ENCODE measurements at places on chromosomes 6 and 20.

- DNase-seq = no peak
Measured at GRCh38 chr6:122947355-122947754, 48.7 kb upstream of the CLVS2 start.

DNA sequence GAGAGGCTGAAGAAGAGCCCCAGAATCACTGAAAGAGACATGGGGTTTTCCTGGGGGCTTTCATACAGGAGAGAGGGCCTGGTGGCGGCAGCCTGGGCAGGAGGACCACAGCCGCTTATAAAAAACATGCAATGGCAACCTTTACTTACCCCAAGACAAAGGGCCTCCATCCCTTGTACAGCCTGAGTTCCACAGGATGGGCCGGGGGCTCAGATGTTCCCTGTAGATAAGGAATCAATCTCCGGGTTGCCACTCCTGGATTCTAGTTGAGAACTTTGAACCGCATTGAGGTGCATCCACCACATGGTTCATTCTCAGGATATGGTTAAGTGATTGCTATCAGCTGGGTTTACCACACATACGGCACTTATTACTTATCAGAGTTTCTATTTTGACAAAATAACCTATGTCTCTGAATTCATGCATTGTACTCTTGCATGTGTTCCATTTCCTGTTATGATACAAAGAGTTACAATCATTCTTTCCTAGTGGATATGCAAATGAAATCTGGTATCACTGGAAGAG lies 677.6 kb downstream of the KIF16B start:
- DNase-seq = no peak

DNA sequence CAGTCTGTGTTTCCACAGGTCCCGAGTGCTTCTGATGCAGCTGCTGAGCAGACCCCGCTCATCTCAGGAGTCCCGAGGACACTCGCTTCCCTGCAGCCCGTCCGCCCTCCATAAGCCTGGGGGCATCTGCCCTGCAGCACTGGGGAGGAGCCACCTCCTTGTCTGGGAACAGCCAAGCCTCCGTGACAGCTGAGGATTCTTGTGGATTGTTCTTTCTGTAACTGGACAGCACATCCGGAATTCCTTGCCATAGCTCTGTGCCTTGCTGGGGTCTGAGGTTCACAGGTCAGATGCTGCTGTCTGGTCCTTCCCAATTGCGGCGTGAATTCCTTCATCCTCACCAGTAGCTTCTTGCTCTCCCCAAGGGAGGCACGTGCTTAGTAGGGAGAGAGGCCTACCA lies 38.4 kb upstream of the FNDC1 start:
- no peak for DNase-seq

- peak; percentile 2 for DNase-seq
Measured at GRCh38 chr20:54680872-54681619, 205.7 kb downstream of the DOK5 start.

DNA sequence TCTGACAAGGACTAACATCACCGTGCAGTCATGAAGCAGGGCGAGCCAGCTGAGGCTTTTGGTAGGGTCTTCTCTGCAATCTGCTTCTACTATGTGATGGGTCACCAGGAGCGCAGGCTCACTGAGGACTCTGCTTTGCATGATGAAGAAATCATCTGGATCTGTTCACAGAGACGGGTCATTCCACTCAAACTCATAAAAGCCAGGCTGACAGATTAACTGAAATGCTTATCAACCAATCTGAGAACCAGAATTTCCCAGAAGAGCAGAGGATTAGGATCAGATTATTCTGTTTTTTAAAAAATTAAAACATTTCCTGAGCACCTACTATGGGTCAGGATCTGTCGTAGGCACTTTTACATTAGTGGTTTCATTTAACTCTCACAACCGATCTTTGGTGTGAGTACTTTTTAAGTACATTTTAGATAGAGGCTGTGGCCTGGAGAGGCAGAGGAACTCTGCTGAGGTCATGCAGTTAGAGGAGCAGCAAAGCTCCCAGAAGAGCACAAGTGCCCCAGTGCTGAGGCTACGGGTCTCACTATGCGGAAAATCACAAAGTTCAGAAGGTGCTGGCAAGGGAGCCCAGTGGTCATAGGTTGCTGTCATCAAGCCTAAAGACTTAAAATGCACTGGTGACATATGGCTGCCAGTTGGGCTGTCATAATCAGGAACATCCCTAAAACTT lies 109.1 kb downstream of the BACH2 start:
- DNase-seq = no peak

- DNase-seq = no peak
Measured at GRCh38 chr6:40135491-40136072, 201.3 kb upstream of the MOCS1 start.

GRCh38 chr20:41533537-41534136 lies 84.5 kb downstream of the CHD6 start:
- DNase-seq = no peak

DNA sequence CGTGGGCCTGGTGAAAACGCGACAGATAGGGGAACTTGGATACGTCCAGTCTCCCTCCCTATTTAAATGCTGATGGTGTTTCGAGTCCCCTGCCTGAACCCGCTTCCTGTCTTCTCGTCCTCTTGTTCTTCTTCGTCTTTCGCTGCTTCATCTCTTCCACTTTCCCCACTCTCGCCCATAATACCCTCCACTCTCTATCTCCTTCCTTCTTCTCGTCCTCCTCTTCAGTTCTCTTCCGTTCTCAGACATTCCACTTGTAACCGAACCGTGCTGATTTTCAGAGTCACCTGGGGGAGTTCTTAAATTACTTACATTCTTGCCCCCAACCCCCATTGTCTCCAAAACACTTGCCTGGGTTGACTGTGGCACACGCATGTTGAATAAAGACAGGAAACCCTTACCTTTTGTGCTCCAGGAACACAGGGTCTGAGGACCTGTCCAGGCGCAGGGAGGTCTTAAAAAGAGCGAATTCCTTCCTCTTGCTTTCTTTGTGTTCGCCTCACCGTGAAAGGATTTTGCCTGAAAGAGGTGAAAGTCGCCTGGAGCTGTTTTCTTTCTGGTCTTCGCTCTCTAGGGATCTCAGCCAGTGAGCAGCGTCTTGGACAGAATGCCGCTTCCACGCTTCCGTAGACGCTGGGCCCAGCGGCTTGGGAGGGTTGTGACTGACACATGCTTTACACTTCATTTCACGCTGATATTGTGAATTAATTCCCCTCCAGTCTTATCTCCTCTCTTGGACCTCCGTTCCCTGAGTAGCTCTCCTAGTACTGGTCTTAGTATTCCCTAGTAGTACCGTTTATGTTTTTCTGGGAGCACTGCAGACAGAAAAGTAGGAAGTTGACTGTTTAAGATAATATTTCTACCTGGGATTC lies 184.0 kb downstream of the GPX5 start:
- no peak for DNase-seq

DNA sequence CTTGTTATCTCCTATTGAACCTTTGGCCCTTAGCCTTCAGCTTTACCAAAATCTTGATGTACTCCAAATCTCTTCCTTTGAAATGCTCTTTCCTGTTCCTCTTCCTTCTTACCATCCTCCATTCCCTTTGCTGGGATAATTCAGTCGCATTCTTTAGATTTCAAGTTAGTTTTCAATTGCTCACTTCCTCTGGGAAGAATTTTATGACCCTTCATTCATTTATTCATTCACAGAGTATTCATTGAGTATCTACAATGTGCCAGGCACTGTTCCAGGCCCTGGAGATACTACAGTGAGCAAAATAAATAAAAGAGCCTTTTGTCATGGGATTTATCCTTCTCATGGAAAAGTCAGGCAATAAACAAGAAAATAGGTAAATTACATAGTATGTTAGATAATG lies 548.2 kb upstream of the FLRT3 start:
- DNase-seq = no peak

- no peak for DNase-seq
Measured at GRCh38 chr6:33072508-33073100, 845 bp downstream of the HLA-DPA1 start.

- DNase-seq = no peak
Measured at GRCh38 chr6:165889636-165890403, 226.8 kb upstream of the PDE10A start.

DNA sequence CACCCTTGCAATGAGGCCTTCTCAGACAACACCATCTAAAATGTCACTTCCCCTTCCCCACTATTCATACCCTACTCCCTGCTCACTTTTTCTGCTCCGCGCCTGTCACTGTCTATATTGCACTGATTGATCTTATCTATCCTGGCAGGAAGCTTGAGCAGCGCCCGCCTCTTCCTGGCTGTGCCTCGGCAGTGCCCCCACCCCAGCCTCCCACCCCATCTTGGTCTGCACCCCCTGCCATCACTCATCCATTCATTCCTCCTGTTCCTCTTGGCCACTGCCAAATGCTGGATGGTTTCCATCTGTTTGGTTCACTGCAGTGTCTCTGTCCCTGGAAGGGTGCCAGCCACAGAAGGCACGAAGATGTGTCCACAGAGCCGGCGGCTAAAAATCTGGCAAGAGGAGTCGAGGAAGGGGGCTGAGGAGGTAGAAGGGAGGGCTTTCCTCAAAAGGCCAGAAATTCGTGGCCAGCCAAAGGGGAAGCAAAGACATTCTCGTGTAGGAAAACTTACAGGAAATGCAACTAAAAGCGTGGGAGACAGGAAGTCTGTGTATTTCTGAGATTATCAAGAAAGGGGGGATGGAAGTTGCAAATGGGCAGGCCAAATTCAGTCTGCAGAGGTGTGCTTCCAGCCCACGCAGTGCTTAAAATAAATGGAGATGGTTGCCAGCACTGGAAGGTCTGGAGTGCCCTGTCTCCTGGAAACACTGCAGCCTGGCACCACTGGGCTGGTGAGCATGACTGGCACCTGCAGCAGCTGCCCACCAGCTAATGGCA lies 27.6 kb downstream of the SYNJ2 start:
- no peak for DNase-seq

- no peak for DNase-seq
Measured at GRCh38 chr6:87561017-87561416, 28.8 kb downstream of the RARS2 start.

GRCh38 chr20:8432435-8433148 lies 300.5 kb downstream of the PLCB1 start:
- no peak for DNase-seq

DNA sequence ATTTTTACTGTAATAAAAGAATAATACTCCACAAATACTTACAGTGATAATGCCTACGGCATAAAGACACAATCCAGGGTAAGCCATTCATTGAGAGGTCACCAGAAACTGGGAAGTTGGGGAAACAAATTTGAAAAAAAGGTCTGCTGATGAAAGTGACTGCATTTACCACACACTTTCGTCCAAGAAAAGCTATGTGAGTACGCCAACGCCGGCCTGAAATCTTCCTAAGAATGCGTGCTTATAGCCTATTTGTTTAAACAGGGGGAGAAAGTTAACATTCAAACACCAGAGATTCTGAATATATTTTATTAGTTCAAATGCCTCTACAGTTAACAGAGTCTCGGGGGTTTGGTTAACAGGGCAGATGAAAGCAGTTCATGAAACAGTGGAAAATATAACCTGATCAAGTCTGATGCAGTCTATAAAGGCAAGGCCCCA lies 657 bp upstream of the LTV1 start:
- no peak for DNase-seq

GRCh38 chr6:165229216-165229615 lies 80.2 kb downstream of the C6orf118 start:
- DNase-seq = no peak

DNA sequence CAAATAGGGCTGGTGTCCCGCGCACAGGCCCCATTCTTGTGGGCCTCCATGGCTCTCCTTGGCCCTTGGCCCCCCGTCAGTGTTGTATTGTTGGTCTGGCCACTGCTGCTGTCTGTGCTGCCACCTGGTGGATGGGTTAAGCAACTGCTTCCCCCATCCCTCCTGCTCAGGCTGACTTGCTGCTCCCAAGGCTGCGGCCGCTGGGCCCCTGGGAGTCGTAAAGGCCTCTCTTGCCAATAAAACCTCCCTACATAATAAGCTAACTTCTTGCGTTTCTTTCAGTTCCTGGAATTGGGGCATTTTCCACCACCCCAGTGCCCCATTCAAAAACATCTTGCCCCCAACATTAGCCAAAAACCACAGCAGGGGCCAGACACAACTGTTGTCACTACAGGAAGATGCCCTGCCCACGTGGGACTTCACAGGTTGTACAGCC lies 27.1 kb downstream of the CD83 start:
- DNase-seq = peak; percentile 68

DNA sequence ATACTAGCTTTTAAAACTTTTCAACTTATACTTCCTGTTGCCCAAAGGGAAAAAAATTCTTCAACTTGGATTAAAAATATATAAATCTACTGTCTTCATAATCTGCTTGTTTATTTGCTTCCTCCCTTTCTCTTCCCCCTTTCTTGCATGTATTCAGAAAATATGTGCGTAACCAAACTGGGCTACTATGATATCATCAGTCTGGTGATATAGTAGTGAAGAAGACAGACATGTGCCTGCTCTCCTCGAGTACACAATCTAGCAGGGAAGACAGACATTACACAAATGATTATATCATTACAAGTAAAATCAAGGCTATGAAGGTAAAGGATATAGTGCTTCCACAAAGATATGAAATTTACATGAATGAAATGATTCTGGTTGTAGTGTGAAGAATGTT lies 31.0 kb downstream of the IBTK start:
- DNase-seq = no peak

DNA sequence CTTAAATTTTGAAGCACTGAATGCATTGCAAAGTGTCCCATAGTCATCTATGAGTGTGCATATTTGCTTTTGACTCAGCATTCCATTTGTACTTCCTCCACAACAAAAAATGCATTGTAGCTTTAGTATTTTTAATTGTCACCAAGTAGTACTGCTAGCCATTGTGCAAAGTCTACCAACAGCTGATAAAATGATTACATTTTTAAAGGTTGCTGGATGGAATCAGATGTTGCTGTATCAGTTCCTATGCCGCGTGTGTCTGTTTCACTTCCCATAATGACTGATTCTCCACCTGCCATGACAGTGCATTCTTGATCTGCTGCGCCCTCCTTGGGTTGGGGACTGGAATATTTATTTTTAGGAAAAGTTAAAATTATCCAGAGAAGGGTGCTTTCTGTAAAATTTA lies 41.2 kb downstream of the SLX4IP start:
- DNase-seq = no peak

DNA sequence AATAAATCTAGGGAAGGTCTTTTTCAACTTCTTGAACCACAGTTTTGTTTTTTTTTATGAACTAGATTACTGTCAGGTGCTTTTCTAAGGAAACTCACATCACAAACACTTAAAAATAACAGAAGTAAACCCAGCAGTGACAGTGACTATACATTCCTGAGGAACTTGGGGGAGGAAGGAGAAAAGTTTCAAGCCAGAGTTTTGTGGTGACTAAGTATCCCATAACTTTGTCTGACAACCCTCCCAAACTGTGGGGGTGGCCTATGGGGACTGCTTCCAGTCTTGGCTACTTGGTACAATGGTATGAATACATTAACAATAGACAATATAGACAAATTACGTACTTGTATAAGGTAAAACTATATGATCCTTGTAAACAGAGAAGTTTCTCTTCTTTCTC lies 202.5 kb upstream of the MAN1A1 start:
- no peak for DNase-seq

- DNase-seq = no peak
Measured at GRCh38 chr6:38724343-38724742, 9.2 kb downstream of the DNAH8 start.
